ENCODE measurements at places on chromosomes 1 and 21.

GRCh38 chr1:32954168-32954567 is 10.4 kb downstream of the RNF19B start:
- DNase-seq = no peak

DNA sequence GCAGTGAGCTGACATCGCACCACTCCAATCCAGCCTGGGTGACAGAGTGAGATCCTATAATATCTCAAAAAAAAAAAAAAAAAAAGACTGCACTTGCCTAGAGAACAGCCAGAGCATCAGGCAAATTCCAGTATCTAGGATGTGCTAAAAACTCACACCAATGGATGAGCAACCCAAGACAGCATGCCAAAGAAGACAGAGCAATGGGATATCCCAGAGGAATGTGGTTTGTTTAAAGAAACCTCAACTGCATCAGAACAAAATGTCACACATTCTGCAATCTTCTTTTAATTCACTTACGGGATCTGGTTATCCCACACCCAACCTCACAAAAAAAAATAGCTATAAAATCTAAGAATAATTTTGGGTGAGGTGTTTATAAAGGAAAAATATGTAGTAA is 7.3 kb downstream of the KCNH1 start:
- no peak for DNase-seq

- DNase-seq = no peak
Observed at GRCh38 chr1:87111659-87112371, 197.4 kb downstream of the HS2ST1 start.

GRCh38 chr1:50702395-50702794 is 257.7 kb downstream of the FAF1 start:
- DNase-seq = no peak

GRCh38 chr1:39107341-39108290 is 81.5 kb downstream of the NDUFS5 start:
- no peak for DNase-seq

- no peak for DNase-seq
Observed at GRCh38 chr1:197415221-197415620, 147.2 kb downstream of the CRB1 start.

GRCh38 chr1:200217703-200218102 is 190.2 kb downstream of the NR5A2 start:
- no peak for DNase-seq

GRCh38 chr1:3061566-3061965 is 7.4 kb upstream of the PRDM16 start:
- DNase-seq = no peak

DNA sequence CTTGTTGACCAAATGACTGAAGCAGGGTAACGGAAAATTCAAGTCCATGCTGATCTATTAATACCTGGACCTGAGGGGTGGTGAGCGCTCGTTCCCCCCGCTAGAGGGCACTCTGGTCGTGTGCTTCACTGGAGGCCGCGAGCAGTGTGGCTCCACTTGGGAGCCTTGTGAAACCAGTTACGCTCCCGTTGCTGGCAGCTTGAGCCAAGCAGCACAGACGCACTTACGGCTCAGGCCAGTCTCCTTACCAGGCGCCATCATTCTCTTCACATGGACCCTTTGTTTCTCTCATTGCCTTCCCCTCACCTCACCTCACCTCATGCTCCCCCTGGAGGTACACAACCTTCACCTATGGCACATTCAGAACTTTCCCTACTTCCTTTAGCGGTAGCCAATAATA is 49.7 kb upstream of the TSPAN2 start:
- peak; percentile 56 for DNase-seq
